ENCODE measurements at places on chromosomes 12 and 14.
A peak's percentile ranks its signal among the peaks of the same experiment; 100 is the strongest.

DNA sequence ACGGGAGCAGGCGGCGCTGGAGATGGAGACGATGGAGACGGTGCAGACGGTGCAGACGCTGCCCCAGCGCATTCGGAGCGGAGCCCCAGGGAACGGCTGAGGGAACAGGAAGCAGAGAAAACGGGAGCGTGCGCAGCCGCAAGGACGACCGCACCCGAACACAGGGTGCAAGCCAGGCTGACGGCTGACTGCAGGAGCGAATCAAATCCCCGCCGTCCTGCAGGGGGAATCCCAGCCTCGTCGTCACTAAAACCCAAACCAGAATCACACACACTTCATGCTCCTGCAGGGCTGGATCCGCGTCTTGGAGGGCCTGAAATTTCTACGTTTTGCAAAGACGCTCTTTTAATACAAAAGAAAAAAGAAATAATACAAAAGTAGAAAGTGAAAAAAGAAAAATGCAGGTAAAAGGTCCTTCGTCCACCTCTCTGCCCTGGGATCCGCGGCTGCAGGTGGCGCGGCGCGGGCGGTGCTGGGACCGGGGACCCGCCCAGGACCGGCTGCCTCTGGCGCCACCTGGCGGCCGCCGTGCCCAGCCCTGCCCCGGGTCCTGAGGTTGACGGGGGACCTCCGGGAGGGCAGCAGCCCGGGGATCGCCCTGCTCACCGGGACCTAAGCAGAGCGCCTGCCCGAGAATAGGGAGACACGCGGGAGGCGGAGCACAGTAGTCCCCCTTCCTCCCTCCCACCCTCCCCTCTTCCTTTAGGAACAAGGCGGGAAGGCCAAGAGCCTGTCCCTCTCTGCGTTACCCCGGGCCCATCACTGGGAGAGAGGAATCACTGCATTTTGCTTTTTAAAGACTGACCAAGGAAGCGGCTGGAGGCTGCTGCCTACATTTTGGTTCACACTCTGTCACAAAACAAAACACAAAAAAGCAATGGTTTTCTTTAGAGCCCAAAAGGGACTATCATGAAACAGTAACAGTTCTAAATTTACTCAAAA is 20.1 kb downstream of the STX2 start:
- DNase-seq, result peak; percentile 41

DNA sequence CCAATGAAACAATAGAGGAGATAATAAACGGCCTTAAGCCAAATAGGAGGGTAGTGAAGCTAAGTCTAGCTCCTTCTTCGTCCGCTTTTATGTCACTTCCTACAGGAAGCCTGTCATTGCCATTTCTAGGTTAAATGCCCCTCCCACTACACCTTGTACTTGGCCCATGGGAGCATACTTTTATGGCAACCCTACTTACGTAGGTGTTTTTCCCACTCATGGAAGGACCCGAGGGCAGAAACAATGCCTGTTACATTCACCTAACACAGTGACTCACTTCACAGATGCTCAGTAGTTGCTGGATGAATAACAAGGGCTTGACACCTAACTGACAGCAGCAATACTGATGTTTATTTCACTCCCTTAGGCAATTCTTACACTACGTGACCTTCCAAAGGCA is 44.5 kb downstream of the ALKBH1 start:
- peak; percentile 15 for DNase-seq

GRCh38 chr12:55797068-55797467 is 20.5 kb downstream of the SARNP start:
- DNase-seq, result peak; percentile 62

DNA sequence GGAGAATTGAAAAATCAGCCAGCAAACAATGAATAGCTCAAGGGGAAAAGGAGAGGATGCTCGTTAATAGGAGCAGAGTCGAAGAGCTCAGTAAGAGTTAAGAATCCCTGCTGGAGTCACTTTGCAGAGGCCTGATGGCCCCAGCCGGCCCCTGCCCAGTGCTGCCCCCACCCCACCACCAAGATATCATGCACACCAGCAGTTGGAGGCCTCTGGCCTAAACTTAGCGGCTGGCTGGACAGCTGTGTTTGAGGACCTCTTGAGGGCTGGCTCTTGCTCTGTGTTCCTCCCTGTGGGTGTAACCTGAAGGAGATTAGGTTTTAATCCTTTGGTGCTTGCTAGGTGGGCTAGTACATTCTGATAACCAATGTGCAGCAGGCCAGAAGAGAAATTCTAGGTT is 142.0 kb downstream of the PLXNC1 start:
- DNase-seq, result no peak

DNA sequence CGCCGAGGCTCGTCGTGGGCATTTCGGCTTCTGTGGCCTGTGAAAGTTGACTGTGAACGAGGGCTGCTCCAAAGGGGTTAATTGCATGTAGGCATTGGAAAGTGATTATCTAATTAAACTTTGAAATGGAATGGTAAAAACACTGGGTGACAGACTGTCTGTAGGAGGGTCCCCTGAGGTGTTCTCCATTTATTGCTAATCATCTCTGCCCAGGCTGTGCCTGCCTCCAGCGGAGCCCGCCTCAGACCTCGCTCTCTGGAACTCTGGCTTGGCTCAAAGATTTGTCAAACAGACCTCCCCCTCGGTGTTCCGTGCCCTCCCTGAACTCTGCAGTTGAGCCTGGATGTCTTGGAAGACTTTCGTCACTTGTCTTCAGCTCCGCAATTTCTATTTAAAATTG is 50.2 kb upstream of the VRK1 start:
- no peak for DNase-seq

DNA sequence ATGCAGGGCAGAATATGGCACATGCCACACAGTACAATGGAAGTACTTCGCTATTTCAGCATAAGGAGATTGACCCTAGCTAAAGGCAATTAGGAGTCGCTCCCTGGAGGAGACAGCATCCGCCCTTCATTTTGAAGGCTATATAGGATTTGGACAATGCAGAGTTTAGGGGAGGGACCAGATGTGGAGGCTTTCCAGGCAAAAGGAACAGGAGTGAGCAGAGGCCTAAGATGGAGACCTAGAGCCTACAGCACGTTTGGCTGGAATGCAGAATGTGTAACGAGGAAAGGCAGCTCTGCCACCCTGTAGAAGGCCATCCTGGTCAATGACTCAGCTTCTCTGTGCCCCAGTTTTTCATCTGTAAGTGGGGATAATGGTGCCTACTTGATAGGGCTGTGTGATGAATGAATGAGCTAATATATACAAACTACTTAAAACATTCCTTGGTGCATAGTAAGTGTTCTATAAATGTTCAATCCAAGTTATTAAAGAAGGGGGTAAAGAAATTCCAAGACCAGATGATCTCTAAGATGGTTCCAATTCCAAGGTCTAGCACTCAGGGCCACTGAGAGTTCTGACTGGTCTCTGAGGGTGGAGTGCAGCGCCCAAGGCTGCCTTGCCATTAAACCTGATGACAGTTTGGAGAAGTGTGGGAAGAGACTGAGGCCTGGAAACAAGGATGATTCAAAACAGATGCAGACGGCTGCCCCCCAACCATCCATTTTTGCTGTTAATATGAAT is 54.3 kb upstream of the FRMD6 start:
- DNase-seq, result no peak

- DNase-seq, result no peak
These were observed 156.3 kb downstream of the DPF3 start for GRCh38 chr14:72737560-72737943.

DNA sequence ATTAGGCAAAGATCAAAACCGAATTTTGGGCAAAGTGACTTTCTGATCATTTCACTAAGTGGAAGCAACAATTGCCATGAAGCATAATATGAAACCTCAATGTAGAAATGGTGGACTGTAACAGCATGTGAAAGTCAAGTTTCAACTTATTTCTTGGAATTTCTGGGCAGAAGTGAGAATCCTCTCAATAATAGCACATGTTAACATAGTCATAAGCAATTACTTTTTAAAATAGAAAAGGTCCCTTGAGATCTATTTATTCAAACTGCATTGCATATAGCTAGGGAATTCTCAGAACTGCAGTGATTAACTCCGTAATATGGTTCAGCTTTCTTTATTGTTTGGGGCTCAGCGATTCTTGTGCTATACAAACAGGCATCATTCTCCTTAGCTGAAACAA is 136.7 kb upstream of the ATP2B1 start:
- DNase-seq, result no peak

GRCh38 chr12:117742721-117743120 is 226.1 kb downstream of the KSR2 start:
- DNase-seq, result peak; percentile 27

DNA sequence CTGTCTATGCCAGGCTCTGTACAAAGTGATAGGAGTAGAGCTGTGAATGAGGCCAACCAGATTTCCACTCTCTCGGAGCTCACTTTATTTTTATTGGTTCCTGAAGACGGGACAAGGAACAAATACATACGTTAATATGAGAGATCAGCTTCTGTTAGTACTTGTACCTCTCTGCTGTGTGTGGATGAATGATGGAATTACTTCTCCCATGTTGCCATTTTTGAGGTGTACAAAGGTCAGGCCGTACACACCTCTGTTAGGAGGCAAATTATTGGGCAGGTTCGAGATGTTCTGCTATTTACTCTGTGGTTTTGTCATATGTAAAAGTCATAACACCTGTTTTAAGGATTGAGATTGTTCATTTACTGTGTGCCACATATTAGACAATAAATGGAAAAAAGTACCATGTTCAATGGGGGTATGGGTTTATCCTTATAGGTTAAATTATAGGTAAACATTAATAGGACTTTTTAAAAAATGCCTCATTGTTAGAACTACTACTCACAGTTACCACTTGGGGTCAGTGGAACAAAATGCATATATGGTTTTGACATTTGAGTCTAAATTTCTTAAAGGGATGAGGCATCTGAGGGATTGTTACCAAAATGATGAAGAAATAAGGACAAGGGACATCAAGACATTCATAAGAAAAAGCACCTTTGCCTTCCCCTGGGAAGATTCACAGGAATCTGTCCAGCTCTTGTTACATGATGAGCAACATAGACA is 26.9 kb downstream of the WBP11 start:
- DNase-seq, result peak; percentile 36

DNA sequence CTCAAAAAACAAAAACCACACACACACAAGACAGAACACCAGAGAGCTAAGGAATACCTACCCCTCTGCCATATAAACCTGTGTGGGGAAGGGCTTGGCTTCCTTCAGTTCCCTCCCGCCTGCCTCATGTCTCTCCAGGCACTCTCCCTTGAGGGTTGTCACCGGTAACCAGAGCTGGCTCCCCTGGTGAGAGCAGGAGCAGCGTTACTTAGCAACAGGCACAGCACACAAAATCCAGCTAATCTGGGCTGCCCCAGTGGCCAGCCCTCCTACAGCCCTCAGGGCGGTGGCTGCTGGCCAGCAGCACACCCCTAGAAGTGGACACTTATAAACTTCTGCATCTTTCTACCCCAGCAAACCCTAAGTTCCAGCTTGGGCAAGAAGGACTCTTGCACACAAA is 21.6 kb upstream of the NR4A1 start:
- no peak for DNase-seq

DNA sequence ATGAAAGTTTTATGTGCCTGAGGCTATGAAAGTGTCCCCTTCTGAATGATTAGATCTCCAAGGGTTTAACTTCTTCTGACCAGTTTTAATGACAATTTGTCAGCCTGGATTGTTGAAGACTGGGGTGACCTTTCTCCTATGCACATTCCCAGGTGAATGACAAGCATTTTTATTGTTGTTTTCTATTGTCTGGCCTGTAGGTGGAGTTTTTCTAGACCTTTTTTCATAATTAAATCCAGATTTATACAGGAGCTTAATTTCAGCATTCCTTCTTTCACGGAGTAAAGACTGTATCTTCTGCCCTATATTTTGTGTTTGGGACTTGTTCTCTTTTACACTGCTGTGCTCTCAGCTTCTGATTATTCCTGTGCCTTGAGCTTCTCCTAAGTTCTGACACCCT is 125.0 kb upstream of the FAR2 start:
- no peak for DNase-seq

DNA sequence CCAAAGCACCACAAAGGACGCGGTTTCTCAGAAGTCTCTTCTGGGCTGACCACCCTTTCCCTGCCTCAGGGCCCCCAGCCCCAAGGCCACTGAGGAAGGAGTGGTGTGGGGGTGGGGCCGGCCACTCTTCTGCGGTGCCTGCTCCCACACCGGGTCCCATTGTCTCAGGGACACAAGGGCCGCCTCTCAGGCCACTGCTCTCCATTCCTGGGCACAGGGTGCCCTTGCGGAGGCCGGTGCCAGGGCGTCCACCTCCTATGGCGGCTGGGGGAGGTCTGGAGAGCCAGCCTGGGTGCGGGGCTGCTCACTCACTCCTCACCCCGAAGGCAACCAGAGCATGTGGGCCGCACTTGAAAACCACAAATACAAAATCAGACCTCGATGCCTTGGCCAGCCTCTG is 44.1 kb downstream of the PRIMA1 start:
- DNase-seq, result no peak

Measured in lung microvascular endothelial cell (primary cell).